Stimulated activated CD4-positive, alpha-beta T cell treated with anti-CD3 and anti-CD28 coated beads, Interleukin-2, amount 100 ng/mL, for 48 hours (primary cell): ENCODE measurements at places on chromosomes 1 and 21.
A peak's percentile ranks its signal among the peaks of the same experiment; 100 is the strongest.

DNA sequence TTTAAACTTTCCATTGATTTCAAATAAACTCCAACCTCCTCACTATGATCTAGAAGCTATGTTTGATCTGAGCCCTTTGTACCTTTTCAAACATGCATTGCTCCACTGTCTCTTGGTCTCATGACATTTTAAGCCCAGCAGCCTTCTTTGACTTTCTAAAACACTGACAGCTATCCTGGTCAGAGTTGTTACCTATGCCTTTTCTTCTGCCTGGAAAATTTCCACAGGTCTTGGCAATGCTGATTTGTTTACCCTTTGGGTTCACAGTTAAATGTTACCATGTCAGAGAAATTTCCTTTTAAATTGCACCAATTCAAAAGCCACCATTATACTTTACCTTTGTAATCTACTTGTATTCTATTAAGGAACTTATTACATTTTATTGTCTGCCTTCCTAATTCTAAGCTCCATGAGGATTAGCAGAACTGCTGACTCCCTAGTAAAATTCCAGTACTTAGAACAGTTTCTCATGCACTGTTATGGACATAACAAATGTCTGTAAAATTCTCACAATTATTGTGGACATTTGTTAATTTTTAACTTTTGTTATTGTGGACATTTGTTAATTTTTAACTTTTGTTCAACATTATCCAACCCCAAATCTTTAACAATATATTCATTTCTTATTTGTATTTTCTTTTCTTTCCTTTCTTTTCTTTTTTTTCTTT, 1064.4 kb downstream of the NCAM2 start:
- no peak for DNase-seq

DNA sequence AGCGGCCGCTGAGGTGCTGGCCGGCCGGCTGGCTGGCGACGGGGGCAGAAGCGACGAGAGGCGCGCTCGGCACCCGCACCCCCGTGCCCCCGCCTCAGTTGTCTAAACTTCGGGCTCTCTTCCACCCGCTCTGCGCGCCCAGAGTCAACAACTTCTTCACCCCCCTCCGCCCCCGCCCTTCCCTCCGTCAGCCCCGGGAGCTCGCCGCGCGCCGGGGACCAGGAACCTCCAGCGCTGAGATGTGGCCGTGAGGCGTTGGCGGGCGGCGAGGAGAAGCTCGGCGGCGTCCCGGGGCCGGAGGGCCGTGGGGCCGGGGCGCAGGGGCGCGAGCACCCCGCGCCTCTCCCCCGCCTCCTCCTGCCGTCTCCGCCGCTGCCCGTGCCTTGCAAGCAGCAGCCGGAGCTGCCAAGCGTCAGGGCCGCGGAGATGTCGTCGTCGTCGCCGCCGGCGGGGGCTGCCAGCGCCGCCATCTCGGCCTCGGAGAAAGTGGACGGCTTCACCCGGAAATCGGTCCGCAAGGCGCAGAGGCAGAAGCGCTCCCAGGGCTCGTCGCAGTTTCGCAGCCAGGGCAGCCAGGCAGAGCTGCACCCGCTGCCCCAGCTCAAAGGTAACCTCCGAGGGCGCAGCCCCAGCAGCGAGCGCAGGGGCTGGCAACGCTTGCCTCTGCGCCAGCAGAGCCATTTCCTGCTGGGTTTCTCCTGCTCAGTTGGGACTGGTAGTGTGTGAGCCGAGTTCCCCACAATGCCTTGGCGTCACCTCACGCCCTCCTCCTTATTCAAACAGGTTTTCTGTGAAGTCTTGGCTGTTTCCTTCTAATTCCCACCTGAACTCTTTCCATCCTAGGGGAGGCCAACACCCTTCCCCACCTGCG, 710 bp downstream of the PPP2R5A start:
- peak; percentile 59 for DNase-seq

DNA sequence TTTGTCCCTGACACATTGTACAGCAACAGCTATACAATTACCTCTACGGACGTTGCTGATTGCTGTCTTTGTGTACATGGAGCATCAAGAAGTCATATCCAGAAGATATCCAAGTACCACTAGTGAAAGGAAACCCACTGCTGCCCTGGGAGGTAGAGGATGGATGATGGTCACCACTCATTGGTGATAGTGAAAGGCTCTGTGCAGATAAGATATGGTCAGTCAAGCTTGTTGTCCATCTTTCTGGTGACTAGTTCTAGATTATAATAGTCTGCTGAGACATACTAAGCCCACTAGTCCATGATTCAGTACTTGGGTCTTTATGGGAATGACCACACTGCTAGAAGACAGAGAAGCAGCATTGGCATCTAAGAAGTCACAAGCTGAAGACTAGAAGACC, 30.3 kb downstream of the NIBAN1 start:
- DNase-seq = no peak

- no peak for DNase-seq
Measured at GRCh38 chr1:193222056-193222615, 35.7 kb upstream of the B3GALT2 start.

DNA sequence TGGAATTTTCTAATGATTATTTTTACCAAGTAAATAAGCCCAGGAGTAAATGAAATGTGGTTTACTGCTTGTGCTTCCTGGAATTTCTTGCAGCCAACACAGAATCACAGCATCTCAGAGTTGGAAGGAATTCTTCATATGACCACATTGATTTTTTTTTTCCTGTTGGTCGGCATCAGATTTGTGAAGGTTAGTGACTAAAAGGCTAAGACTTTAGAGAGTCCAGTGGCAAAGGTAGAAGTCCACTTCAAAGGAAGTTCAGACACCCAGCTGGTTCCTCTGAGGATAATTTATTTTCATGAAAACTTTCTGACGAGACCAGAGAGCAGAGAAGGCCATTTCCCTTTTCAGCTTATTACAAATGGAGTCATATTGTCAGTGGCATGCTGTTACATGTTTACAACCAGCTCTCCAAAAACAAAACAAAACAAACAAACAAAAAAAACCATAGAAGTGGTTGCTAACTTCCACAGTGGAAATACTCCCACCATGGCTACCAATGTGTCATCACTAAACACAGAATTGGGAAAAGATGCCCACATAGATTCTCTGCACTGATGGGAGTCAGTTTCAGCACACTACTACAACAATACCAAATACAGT, 77.2 kb upstream of the CDC42BPA start:
- DNase-seq = no peak

GRCh38 chr21:43779660-43780059, 3.6 kb upstream of the CSTB start:
- no peak for DNase-seq

GRCh38 chr1:39205781-39206464, 1.4 kb downstream of the MACF1 start:
- no peak for DNase-seq
